ENCODE measurements at places on chromosomes 16 and 17.

- no peak for DNase-seq
Measured at GRCh38 chr17:42917236-42917603, 16.6 kb downstream of the G6PC1 start.

DNA sequence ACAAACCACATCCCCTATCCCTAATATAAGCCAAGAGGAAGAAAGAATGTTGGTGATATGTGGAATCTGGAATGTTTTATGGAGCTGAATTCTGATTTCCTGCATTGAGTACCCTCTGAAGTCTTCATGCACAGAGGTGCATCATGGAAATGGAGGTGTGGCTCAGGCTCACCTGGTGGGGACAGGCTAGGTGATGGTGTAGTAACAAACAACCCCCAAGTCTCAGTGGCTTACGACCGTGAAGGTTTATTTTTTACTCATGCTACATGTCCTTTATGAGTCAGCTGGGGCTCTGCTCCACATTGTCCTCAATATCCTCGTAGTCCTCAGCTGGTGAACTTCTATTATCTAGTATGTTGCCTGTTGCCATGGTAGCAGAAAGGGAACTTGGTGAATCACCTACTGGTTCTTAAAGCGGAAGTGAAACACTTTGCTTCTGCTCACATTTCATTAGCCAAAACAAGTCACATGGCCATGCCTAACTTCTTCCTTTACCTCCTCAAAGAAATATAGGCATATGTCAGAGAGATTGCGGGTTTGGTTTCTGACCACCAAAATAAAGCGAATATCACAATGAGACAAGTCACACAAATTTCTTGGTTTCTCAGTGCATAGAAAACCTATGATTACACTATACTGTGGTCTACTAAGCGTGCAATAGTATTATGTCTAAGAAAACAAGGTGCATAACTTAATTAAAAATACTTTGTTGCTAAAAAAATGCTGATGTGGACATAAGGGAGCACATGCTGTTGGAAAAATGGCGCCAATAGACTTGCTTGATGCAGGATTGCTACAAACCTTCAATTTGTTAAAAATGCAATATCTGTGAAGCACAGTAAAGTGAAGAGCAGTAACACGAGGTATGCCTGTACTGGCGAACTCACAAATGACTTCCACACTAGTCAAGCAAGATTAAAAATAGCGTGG lies at the start of gene PMFBP1:
Gene PMFBP1 (minus strand): TSS at position 51 of the 930 bp plus-strand sequence. CDS start 947 bp downstream, outside the sequence.
- no peak for DNase-seq

GRCh38 chr17:60322056-60322387 lies 69.9 kb downstream of the USP32 start:
- DNase-seq, result no peak

GRCh38 chr17:19937522-19937921 lies 40.1 kb downstream of the AKAP10 start:
- no peak for DNase-seq

DNA sequence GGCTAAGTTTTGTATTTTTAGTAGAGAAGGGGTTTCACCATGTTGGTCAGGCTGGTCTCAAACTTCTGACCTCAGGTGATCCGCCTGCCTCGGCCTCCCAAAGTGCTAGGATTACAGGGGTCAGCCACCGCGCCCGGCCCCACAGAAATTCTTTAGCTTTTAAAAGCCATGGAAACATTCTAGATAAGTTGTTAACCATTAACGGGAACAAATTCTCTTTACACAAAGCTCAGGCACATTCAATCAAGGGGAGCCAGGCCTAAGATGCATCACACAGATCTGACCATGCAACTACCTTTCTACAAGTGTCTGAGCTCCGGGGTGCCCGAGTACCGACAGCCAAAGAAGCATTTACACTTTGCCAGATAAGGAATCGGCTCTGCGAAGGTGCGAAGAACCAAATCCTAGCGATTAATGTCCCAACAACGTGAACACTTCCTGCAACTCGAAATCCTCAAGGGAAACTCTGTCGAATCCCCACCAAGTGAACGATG lies 1.0 kb downstream of the EMC8 start:
- no peak for DNase-seq

GRCh38 chr17:68541816-68542215 lies 29.6 kb downstream of the PRKAR1A start:
- no peak for DNase-seq

DNA sequence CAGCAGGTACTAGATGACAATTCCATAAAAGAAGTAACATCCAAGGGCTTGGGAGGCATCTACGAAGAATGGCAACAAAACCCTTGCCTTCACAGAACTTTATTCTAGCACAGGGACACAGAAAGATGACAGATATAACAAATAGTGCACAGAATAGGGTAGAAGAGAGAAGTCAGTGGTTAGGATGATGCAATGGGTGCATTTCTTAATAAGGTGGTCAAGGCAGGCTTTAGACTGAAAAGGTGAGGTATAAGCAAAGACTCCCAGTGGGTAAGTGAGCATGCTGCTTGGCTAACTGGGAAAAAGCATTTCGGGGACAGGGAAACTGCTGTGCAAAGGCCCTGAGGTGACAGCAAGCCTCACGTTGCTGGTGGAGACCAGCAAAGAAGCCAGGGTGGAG lies 175.9 kb downstream of the XYLT1 start:
- DNase-seq, result no peak

DNA sequence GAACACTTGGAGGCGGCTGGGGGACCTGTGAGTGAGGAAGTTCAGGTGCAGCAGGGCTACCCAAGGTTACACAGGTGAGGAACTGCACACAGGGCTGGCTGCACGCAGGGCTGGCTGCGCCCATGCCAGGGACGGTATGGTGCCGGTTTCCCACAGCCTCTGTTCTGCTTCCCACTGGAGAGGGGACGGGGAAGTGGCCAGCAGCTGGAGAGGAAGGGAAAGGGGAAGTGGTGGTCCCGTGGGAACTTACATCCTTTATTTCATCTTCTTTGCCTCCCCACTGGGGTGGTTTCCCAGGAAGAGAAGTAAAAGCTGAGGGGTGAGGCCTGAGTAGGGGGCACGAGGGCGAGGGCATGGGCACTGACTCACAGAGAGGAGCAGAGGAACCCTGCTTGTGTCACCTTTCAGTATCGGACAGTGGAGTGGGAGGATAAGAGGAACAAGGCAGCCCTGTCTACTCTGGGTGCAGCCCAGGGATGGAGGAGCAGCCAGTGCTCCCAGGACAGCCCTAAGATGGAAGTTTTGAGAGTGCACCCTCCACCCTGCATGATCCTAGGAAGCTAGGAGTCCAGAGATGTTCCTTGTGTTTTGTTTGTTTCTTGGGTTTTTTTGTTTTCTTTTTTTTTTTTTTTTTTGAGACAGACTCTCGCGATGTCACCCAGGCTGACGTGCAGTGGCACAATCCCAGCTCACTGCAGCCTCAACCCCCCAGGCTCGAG lies 25.5 kb upstream of the CDH1 start:
- DNase-seq, result no peak

- no peak for DNase-seq
Measured at GRCh38 chr16:2195322-2196161, 863 bp downstream of the CASKIN1 start.

GRCh38 chr17:31792007-31792585 lies 66.9 kb downstream of the COPRS start:
- no peak for DNase-seq

GRCh38 chr17:42866631-42867575 lies 15.9 kb downstream of the AOC3 start:
- DNase-seq, result no peak

- DNase-seq, result no peak
Measured at GRCh38 chr17:30556374-30557332, 79.4 kb downstream of the GOSR1 start.

DNA sequence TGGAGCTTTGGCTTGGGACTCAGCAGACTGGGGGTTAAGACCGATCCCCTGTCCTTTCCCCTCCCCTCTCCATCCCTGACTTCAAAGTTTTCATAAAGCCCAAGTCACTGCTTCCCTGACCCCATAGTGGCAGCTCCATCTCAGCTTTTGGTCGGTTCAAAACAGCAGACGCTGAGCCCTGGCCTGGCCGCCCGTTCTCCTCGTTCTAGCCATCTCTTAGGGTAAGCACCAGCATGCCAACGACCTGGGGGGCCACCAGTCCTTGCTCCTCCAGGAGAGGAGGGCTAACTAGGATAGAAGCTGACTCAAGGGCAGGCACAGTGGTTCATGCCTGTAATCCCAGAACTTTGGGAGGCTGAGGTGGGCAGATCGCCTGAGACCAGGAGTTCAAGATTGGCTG lies 1.5 kb upstream of the HIGD1B start:
- DNase-seq, result no peak

DNA sequence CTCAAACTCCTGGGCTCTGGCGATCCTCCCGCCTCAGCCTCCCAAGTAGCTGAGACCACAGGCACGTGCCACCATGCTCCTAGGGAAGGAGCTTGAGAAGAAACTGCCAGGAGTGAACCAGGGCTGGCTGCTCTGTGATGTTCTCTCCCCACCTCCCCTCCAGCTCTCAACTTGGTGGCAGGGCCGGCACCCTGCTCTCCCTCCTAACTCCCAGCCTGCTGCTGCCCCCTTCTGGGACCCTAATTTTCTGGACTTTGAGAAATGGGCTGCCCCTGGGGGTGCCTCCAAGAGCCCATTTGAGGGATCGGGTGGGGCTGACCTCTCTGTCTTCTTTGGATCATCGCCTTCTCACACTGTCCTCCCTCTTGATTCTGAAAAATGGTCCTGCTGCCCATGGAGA lies 14.9 kb upstream of the STAT3 start:
- DNase-seq, result peak; percentile 29

- no peak for DNase-seq
Measured at GRCh38 chr17:41740506-41740905, 6.1 kb upstream of the HAP1 start.

DNA sequence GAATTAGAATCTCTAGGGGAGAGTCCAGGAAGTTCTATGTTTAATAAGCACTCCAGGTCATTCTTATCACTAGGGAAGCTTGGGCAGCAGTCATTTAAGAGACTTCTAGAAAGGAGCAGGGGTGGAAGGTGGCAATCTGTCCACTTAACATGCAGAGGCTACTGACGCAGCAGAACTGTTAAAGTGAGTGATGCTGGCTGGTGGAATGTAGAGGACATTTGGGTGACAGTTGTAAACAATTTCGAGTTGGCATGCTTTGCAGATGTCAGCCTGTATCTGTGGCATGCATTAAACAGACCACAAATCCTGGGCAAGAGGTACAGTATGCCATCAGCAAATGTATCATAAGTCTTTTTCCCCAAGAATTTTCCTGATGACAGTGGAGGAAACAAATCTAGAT lies 40.5 kb upstream of the HS3ST3A1 start:
- DNase-seq, result no peak

GRCh38 chr16:1141191-1141590 lies 11.7 kb upstream of the CACNA1H start:
- DNase-seq, result no peak

DNA sequence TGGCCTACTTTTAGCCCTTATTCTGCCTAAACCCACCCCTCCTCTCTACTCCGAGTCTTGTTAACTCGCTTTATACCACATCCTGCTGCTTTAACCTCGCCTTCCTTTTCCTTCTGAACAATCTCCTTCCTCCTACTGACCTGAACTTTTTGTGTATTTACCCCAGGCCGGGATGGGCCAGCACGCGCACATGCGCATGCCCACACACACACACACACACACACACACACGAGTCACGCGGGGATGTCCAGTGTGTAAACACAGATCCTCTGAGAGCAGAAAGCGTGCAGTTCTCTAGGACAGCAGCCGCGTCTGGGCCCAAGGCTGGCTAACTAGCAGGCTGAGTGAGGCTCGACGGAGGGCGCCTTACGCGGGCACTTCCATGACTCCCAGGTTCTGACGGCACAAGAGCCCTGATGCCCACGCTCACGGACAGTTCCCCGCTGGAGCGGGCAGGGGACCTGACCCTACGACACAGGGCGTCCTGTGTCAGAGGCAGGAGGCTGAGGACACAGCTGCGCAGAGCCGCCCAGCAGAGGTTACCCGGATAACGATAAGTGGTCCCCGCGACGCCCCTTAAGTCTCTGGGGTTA lies 610 bp downstream of the PIK3R5 start:
- no peak for DNase-seq

GRCh38 chr16:56191835-56192634 lies 746 bp downstream of the GNAO1 start:
- DNase-seq, result no peak

DNA sequence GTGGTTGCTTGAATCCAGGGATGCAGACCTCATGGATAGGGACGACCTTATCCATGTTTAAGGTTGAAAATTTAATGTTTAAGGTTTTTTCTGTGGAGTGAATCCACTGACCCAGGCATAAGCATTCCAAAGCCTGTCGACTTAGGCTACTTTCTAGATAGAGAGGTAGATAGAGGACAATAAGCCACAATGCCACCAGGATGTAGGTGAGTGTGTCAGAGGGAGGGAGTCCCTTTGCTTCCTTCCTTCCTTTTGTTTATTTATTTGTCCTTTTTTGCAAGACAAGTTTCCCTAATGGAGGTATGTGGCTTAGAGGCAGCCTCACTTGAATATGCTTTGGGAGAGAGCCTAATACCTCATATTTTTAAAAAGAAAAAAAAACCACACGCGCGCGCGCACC lies 834.2 kb upstream of the SOX9 start:
- DNase-seq, result no peak

DNA sequence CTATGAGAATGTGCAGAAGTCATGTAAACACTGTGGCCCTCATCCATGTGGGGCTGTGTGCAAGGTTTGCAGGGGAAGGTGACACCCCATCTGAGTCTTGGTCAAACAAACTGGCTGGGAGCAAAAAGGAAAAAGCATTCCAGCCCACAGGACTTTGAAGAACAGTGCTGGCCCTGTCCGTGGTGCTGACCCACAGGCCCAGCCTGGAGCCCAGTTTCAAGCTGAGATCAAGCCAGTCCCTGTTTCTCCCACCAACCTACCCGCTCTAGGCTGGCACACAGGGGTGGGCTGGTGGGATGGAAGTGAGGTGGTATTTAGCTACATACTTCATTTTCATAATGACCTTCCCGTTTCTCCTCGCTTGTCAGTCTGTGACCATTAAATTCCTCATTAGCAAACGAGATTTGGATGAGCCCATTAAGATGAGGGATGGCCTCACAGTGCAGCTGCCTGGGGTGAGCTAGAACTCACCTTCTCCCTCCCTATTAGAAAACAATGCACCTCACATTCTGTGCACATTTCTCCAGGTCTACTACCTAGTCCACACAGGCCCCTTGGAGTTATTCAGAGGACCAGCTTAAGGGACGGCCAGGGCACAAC lies 12.6 kb upstream of the RPL38 start:
- no peak for DNase-seq

DNA sequence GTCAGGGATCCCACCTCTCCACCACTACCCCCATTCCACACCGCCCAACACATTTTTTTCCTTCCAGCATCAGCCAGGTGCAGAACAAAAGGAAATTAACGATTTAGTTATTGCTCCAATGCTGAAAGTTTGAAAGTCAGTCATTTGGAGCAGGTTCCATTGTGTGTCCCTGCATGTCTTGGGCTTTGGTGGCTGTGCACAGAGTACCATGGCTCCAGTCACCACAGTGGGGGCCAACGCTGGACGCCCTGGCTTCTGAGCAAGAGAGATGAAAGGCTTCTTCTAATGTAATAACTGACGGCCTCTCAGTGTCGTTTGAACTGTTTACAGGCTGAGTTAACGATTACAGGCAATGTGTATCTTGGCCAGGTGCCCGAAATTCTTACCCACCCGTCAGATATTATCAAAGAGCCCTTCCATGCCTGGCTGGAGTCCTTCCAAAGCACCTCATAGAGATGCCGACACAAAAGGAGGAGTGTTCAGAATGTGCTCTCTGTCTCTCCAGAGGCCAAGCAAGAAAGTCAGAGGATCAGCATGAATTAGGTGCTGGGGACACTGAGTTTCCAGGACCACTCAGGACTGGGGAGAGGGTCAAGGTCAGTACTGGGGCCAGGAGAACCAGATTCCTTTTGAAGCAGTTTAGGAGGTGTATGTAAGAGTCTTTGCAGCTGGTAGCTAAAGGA lies 25.9 kb downstream of the RNF43 start:
- no peak for DNase-seq

- no peak for DNase-seq
Measured at GRCh38 chr17:48262982-48263730, 155.6 kb downstream of the SNX11 start.

GRCh38 chr17:76492989-76493501 lies 8.2 kb downstream of the RHBDF2 start:
- peak; percentile 35 for DNase-seq

Measured in stimulated activated CD8-positive, alpha-beta memory T cell treated with anti-CD3 and anti-CD28 coated beads, Interleukin-12 subunit alpha, Interleukin-12 subunit beta, amount 100 ng/mL, for 4 hours (primary cell).